ENCODE measurements at places on chromosomes 3 and 15. TPM values are rescaled to one million over a fixed set of nuclear protein-coding genes. Genes with fewer than 3 reads are reported as not detected.

Gene FMN1
- total RNA-seq = 18.7 TPM

Gene UROC1
- not detected for total RNA-seq

DNA sequence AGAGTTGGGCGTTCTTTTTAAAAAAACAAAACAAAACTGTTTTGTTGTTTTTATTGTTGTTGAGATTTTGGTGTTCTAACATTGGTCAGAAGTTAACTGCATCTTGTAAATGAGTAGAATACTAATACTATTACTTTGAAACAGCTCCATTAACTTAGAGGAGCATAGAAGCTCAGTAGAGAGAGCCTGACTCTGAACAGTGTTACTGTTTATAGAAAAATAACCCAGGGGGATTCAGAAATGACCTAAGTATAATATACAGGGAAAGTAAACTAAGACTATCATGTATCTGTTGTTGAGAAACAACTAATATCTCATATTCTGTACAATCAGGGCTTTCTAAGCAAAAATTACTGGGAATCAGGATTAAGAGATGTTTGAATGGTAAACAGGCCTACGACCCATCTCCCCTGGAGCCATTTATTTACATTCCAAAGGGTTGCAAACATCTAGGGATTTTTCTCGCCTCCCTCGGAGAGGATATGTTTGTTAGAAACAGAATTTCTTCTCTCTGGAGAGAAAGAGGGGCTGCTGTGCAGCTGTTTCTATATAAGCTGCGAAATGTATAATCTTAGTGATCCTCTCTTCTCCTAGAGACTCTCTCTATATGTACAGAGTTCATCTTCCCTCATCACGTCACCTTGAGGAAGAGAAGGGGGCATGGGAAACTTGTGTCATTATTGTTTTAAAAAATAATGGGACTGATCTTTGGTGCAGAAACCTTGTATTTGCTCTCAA lies 827.5 kb upstream of the DPPA4 start:
- H3K4me1 ChIP-seq = peaks cover 5% of the 10 kb centered on the region
- no peaks in the 10 kb centered on the region for H3K27me3 ChIP-seq
- H3K4me3 ChIP-seq = no peak overlapping the region

GRCh38 chr3:74787011-74787410 lies 172.6 kb upstream of the CNTN3 start:
- no peak for DNase-seq
- H3K27me3 ChIP-seq = no peaks in the 10 kb centered on the region
- H3K4me1 ChIP-seq = no peaks in the 10 kb centered on the region
- H3K27ac ChIP-seq = no peak overlapping the region

- no peaks in the 10 kb centered on the region for H3K36me3 ChIP-seq
- H3K27ac ChIP-seq = no peak overlapping the region
- H3K4me3 ChIP-seq = no peak overlapping the region
- H3K27me3 ChIP-seq = peaks cover 23% of the 10 kb centered on the region
- H3K4me1 ChIP-seq = no peaks in the 10 kb centered on the region
Observed at GRCh38 chr15:58298879-58299850, 132.6 kb upstream of the LIPC start.

- DNase-seq = no peak
- peaks cover 2% of the 10 kb centered on the region for H3K36me3 ChIP-seq
- no peaks in the 10 kb centered on the region for H3K4me1 ChIP-seq
- H3K27ac ChIP-seq = no peak overlapping the region
- peaks cover 18% of the 10 kb centered on the region for H3K27me3 ChIP-seq
Observed at GRCh38 chr3:38560996-38561717, 65.0 kb downstream of the EXOG start.

Data from T-helper 17 cell (primary cell).